ENCODE measurements at places on chromosomes 16 and 17.

DNA sequence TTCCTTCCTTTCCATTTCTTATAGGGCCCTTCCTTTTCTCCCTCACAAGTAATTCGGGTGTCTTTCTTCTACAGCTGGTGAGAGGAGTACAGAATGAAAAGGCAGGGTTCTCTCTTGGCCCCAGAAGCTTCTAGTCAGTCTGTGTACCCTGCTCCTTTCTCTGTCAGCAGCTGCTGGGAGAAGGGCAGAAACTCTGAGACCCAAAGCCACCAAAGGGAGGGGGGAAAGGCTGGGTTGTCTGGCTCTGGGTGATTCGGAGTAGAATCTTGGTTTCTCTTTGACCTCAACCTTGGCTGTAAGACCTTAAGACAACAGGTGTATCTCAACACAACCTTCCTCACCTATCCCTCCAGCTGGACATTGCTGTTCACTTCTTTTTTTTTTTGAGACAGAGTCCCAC, 3.3 kb upstream of the NR1D1 start:
- no peak for DNase-seq

DNA sequence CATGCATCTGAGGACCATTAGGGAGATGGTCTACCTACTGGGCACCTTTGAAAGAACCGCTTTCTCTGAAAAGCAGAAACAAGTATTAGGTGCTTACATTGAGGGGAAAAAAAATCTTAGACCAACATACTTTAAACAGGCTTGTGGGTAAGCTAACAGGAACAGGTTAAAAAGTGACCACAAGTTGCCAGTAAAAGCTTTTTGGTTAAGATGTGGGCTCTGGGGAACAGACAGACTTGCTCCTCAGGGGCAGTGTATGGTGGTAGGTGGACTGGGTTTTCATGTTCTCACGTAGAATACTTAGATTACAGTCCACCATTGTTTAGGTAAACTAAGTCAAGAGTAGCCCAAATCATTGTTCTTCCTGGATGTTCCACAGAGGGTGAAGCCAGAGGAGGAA, 41.2 kb downstream of the REXO5 start:
- no peak for DNase-seq

GRCh38 chr16:9297437-9298113, 206.1 kb downstream of the HAPSTR1 start:
- DNase-seq, result no peak

DNA sequence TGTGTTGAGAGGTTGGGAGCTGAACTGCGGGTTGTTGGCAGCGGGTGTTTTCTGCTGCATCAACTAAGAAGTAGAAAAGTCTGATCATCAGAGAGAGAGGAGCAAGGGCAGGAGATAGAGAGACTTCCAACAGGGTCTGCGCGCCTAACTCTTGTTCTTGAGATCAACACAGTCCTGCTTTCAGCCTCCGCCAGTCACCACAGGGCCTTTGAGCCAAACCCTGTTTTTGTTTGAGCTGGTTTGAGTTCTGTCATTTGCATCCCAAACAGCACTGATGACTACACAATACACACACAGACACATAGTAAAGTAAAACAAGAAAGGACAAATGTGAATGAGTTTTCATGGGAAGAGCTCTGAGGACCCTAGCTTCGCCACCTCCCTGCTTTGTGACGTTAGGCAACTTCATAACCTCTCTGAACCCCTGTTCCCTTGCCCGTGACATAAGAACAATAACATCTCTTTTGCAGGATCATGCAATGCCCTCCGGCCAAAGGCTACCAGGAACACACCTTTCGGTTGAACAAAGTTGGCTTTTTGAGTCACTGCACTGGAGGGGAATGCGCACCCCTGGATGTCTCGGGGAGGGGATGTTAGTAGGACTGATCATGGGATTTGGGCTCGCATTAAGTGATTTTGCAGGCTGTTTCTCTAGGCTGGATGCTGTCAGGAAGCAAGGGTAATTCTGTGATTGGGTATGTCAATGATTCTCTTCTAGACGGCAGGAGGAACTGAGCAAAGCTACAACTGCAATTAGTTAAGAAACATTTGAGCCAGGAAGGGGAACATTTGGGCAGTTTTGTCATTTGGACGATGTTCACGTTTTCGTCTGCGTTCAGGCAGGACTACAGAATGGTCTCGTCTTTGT, 92.3 kb downstream of the C16orf78 start:
- DNase-seq, result no peak

DNA sequence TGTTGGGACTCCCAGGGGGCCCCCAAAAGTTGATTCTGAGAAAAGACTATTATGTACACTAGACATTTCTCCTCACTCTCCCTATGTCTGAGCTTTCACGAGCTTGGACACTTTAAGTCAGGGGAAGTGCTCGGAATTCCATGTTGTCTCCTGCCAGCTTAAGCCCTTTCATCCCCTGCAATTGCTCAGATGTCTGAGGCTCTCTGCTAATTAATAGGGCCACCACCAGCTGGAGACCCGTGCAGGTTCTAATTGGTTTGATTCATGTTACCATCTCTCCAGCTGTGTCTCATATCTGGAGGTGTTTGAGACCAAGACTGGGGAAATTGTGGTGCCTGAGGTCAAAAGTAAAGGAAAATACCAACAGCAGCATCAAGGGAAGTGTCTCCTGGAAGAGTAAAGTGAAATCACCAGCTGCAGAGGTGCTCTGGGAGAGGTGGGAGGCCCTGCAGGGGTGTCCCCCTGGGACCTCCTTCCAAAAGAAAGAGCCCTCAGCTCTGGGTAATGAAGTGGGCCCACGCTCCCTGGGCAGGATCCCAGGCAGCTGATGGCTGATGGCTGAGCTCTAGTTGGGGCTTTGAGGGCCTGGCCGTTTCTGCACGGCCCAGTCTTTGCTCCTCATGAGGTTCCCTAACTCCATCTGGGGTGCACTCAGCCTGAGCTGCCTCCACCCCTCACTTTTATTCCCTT, 5.8 kb upstream of the UTS2R start:
- no peak for DNase-seq

DNA sequence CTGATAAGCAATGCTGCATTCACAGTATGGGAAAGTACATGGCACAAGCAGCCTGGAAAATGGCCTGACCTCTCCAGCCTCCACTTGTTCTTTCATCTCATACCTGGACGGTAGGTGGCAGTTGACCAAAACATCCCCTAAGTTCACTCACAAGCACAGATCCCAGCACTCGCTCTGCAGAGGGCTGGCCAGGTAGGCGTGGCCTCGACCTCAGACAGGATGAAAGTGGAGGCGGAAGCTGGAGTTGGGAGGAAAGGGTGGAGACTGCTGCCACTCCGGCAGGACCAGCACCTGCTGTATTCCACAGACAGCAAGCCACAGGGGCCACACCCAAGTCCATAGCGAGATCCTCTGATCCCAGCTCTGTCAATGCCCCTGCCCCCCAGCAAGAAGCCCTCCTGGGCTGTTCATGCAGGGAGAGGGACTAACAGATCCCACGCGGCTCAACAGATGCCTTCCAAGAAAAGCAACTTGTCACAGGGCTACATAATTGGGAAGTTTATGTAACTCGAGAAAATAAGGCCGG, 31.3 kb downstream of the ZCCHC14 start:
- DNase-seq, result no peak

DNA sequence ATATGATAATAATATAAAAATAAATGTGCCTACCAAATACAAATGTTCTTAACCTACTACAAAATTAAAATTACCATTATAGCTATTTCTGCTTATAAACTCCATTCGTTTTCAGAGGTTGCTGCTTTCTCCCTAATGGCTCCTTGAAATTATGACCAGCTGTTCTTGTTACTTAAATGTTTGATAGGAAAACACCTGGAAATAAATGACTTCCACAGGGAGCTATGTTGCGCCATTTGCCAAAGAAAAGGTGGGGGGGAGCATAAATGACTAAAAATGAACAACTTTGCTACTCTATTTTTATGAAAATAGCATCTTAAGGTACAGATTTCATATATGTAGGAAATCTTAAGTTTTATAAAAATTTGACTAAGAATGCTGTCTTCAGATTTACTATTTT, 157.5 kb upstream of the MON1B start:
- DNase-seq, result no peak

- DNase-seq, result no peak
These were observed 10.8 kb upstream of the HASPIN start for GRCh38 chr17:3712811-3713463.

DNA sequence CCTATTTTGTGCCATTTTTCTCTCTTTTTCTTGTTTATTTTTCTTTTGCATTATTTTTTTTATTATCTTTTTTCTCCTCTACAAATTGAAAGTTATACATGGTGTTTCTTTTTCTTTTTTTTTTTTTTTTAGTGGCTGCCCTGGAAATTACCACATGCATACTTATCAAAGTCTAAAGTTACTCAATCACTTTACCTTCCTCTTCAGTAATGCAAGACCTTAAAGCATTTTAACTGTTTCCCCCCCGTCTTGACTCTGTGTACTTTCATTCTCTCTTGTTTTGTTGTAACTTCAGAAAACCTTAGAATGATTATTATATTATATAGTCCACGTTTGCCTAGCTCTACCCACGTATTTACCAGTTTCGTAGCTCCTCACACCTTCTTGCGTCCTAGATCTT, 33.3 kb upstream of the SMPD3 start:
- DNase-seq, result no peak

GRCh38 chr16:73023752-73024570, 24.0 kb downstream of the ZFHX3 start:
- DNase-seq, result no peak

DNA sequence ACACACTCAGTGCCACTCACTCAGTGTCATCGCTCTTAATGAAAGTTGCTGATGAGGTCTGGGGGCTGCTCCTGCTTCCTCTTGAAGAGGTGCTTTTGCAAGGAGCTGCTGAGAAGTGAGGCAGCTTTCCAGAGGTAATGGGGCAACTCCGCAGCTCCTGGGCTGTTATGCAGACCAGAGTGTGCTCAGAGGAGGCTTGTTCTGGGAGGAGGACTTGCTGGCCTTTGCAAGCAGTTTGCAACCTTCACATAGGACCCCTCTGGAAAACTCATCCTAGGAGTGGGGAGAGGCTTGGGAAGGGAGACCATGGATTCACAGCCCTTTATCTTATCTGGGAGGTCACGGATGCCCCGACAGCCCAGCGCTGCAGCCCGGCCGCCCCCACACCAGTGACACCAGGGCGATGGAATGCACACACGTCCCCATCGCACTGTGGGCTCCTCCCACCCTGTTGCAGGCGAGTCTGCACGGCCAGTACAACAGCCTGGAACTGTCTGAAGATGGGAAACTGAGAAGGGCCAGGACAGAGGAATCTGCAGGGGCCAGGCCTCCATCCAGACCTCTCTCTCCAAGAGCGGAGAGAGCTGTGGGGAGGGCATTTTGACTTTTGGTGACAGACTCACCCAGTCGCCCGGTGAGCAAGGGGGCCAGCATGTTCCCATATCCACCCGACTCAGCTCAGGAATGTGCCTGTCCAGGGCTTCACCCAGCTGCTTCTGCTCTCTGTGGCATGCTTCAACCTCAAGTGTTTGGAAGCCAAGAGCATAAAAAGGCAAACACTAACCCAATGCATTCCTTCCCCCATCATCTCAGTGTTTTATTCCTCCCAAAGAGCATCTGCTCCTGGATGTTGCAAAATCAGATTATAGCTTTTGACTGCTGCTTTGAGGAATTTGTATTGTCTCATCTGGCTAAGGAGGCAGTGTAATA, 78.6 kb upstream of the ZNF469 start:
- peak; percentile 95 for DNase-seq

DNA sequence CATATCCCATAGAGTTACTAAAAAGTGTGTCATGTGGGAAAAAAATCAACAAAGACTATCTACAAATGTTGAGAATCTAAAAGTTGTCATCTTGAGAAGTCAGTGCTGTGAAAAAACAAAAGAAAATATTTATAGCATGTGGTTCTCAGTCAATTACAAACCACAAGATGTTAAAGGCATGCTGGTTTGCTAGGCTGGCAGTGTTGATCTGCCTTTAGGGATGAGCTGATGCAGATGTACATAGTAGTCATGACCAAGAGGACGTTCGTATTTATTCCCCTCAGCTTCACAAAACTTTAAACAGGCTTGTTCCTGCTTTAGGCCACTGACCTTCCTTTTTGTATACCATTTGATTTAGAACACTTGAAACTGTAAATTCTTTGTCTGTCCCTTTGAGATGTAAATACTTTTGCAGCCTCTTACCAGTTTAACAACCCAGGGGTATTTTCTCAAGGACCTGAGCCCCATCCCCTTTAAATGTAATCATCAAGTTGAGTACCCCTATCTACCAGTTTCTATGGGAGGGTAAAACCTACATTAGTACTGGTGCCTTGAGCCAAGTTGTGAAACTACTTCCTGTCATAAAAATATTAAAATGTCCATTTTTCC, 446.6 kb downstream of the KCNJ18 start:
- no peak for DNase-seq

DNA sequence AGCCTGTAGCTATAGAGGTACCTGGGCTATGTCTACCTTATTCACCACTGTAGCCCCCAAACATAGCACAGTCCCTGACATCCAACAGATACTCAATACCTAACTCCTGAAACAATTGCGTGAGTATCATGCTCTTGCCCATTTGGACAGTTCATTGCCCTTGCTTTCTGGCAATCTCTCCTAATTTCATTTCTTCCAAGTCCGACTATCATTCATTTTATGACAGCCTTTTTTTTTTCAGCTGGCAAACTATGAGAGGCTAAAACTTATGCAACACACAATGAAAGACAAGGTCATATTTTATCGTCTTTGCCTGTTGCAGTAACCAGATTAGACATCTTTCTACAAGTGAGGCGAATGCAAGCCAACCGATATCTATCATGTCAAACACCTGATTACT, 169.2 kb downstream of the RBFOX1 start:
- no peak for DNase-seq

GRCh38 chr16:47045459-47045858, 72.0 kb upstream of the DNAJA2 start:
- no peak for DNase-seq

Data from brain microvascular endothelial cell (primary cell).